IPS DF 6.9 (cell line): ENCODE measurements at places on chromosomes 11 and 22.

GRCh38 chr11:79309407-79309806 is 131.4 kb downstream of the TENM4 start:
- no peaks in the 10 kb centered on the region for H3K36me3 ChIP-seq
- no peak overlapping the region for H3K4me3 ChIP-seq
- no peaks in the 10 kb centered on the region for H3K27me3 ChIP-seq
- no peak overlapping the region for H3K27ac ChIP-seq
- no peaks in the 10 kb centered on the region for H3K4me1 ChIP-seq

- H3K27me3 ChIP-seq: peaks cover 2% of the 10 kb centered on the region; the same call in 1 of the 2 replicates
- H3K4me1 ChIP-seq: no peaks in the 10 kb centered on the region
- DNase-seq: no peak
- no peaks in the 10 kb centered on the region for H3K36me3 ChIP-seq
- no peak overlapping the region for H3K27ac ChIP-seq
- H3K4me3 ChIP-seq: no peak overlapping the region; the same call in 1 of the 2 replicates
Measured at GRCh38 chr11:77046060-77046501, 11.9 kb downstream of the B3GNT6 start.

DNA sequence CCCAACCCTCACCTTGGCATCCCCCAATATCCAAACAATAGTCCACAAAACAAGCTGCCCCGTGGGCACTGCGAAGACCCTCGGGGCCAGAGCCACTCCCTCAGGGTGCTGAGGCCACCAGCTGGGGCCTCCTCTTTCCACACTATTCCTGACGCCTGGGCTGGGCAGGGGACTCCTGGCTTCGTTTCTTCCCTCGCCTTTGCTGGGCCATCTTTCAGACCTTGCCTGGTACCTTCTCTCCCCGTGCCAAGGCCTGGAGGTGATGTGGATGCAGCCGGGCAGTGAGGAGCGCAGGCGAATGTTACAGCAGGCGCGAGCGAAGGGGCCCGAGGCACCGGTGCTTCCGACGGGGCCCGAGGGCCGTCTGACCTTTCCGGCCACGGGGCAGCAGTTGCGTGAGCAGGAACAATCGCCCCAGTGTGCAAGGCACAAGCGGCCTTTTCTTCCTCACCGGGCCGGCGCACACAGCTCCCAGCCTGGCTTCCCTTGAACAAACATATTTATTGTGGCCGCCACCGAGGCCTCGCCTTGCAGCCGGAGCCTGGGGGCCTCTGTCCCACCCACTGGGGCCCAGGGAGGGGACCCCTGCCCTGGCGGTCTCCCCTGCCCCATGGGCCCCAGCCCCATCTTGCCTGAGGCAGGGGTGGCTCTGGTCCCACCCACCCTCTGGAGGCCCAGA is 32.6 kb upstream of the KCNQ1OT1 start:
- no peak overlapping the region for H3K27ac ChIP-seq
- no peaks in the 10 kb centered on the region for H3K36me3 ChIP-seq
- H3K4me3 ChIP-seq: no peak overlapping the region
- H3K27me3 ChIP-seq: peaks cover 2% of the 10 kb centered on the region; the same call in 1 of the 2 replicates

GRCh38 chr11:77726524-77726923 is 88.9 kb upstream of the CLNS1A start:
- peaks cover 5% of the 10 kb centered on the region for H3K36me3 ChIP-seq
- DNase-seq: no peak
- H3K4me3 ChIP-seq: no peak overlapping the region
- H3K4me1 ChIP-seq: no peaks in the 10 kb centered on the region
- no peak overlapping the region for H3K27ac ChIP-seq

- no peaks in the 10 kb centered on the region for H3K27me3 ChIP-seq
- no peak overlapping the region for H3K27ac ChIP-seq
- DNase-seq: no peak
- H3K36me3 ChIP-seq: no peaks in the 10 kb centered on the region
- H3K4me1 ChIP-seq: no peaks in the 10 kb centered on the region
Measured at GRCh38 chr11:68806931-68807844, 34.5 kb downstream of the CPT1A start.

- no peak overlapping the region for H3K4me3 ChIP-seq
- no peak for DNase-seq
- H3K4me1 ChIP-seq: no peaks in the 10 kb centered on the region
Measured at GRCh38 chr11:62108017-62108750, 15.6 kb upstream of the INCENP start.

- no peaks in the 10 kb centered on the region for H3K27me3 ChIP-seq
- H3K36me3 ChIP-seq: peaks cover 19% of the 10 kb centered on the region
- DNase-seq: no peak
- no peaks in the 10 kb centered on the region; the same call in 1 of the 2 replicates for H3K4me1 ChIP-seq
Measured at GRCh38 chr22:29263791-29264276, 3.9 kb downstream of the RHBDD3 start.

- H3K4me3 ChIP-seq: no peak overlapping the region
- no peak for DNase-seq
- no peaks in the 10 kb centered on the region for H3K36me3 ChIP-seq
- no peak overlapping the region for H3K27ac ChIP-seq
- no peaks in the 10 kb centered on the region for H3K4me1 ChIP-seq
- H3K27me3 ChIP-seq: peaks cover 2% of the 10 kb centered on the region; the same call in 1 of the 2 replicates
Measured at GRCh38 chr11:70247042-70247709, 23.3 kb upstream of the PPFIA1 start.

DNA sequence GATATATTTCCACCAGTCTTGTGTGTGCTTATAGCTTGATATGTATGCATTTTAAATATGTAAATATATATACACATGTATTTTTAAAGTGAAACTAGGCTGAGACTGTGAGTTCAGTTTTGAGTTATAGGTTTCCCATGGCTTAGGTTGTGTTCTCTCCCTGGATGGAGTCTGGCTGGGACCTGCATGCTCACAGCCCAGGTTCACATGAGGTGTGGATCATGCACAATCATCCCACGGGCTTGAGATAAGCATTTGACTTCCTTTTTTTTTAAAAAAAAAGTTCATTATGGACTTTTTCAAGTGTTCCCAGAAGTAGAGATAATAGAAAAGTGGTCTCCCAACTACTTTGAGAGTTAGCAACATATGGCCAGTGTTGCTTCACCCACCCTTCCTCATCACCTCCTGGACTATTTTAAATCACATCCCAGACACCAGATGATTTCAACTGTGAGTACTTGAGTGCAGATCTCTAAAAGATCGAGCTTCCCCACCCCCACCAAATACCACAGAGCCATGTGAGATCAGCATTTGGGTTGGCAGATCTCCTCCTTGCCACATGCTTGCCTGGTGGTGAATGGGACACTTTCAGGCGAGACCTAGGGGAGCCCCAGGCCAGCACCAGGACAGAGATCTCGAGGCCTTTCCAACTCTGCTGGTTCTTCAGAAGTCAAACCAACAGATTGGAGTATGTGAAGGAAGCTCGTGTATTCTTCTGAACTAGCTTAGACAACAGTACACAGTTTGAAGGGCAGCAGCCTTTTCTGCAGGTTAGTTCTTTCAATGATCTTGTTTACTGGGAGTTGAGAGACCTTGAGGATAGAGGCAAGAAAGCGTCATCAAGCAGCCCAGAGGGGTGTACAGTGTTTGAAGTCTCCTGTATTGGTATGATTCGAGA is 15.9 kb downstream of the MED15 start:
- H3K4me1 ChIP-seq: 0 out of 2 replicates have a peak, but pooled peaks cover 1% of the 10 kb centered on the region
- no peak for DNase-seq
- no peaks in the 10 kb centered on the region for H3K27me3 ChIP-seq
- H3K27ac ChIP-seq: no peak overlapping the region
- H3K36me3 ChIP-seq: peaks cover 7% of the 10 kb centered on the region; the same call in 1 of the 2 replicates

DNA sequence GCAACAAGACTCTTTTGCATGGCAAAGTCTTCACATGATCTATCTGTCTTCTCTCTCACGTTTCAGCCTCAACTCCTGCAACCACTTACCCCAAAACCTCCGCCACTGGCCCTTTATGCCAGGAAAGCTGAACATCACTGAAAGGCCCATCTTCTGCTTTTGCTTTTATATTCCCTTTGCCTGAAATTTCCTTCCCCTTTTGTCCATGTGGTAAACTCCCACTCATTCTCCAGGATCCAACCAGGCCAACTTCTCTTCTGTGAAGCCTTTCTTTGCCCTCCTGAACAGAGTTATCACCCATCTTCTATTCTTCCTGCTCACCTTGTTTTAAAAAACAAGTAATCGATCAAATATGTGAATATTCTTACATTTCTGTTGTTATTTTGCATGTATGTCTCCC is 117.8 kb downstream of the WNT11 start:
- H3K36me3 ChIP-seq: no peaks in the 10 kb centered on the region
- H3K4me1 ChIP-seq: peaks cover 2% of the 10 kb centered on the region; the same call in 1 of the 2 replicates
- H3K4me3 ChIP-seq: no peak overlapping the region
- DNase-seq: no peak
- no peaks in the 10 kb centered on the region for H3K27me3 ChIP-seq
- H3K27ac ChIP-seq: no peak overlapping the region

DNA sequence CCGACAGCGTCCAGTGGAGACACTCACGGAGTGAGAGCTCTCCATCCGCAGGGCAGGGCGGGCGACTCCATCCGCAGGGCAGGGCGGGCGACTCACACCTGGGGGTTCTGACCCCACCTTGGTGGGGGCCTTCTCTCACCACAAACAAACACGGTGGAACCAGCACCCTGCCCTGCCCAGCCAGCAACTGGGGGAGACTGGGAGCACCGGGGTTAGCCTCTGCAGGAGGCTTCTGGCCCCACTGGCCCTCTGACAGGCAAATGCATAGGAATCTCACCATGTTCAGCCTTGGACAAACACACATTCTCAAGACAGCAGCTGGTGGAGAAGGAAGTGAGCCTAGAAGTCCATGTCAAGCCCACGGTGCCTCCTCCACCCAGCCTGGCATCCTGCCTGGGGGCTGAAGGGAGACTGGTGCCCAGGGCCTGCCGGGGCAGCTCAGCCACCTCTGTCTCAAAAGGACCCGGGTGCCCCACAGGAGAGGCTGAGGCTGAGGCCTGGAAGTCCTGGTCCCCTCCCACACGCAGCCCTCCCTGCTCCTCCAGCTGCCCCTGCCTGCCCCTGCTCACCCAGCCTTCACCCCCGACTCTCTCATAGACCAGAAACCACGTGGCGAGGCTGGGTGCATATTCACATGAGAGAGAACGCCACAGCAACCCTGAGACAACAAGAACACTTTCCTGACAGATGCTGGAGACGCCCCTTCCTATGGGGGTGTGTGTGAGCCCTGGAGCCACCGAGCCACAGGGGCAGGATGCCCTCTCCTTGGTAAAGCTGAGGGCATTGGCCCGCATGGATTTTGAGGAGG is 98.4 kb upstream of the B3GAT1 start:
- no peak overlapping the region for H3K4me3 ChIP-seq
- no peaks in the 10 kb centered on the region for H3K27me3 ChIP-seq
- H3K36me3 ChIP-seq: no peaks in the 10 kb centered on the region
- H3K4me1 ChIP-seq: no peaks in the 10 kb centered on the region; the same call in 1 of the 2 replicates
- no peak overlapping the region for H3K27ac ChIP-seq

DNA sequence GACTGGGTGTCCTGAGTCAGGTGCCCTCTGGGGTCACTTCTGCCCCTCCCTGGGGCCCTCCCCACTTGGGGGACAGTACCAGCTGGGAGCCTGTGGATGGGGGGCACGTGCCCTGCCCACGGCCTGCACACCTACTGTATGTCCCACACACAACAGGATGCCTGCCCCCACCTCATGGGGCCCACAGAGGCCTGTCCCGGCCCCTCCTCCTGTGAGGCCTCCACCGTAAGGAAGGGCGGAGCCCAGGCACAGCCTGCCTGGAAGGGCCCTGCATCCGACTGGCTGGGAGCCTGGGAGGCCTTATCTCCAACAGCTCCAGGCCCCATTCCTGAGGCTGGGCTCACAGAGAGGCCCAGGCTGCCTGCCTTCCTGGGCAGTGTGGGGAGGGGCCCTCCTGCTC is 47.8 kb downstream of the BRSK2 start:
- H3K4me1 ChIP-seq: peaks cover 7% of the 10 kb centered on the region
- no peaks in the 10 kb centered on the region for H3K27me3 ChIP-seq
- H3K36me3 ChIP-seq: peaks cover 4% of the 10 kb centered on the region; the same call in 1 of the 2 replicates
- DNase-seq: no peak

GRCh38 chr11:133339495-133340140 is 192.7 kb downstream of the OPCML start:
- no peak overlapping the region for H3K4me3 ChIP-seq
- H3K36me3 ChIP-seq: no peaks in the 10 kb centered on the region
- DNase-seq: no peak
- H3K27me3 ChIP-seq: no peaks in the 10 kb centered on the region

DNA sequence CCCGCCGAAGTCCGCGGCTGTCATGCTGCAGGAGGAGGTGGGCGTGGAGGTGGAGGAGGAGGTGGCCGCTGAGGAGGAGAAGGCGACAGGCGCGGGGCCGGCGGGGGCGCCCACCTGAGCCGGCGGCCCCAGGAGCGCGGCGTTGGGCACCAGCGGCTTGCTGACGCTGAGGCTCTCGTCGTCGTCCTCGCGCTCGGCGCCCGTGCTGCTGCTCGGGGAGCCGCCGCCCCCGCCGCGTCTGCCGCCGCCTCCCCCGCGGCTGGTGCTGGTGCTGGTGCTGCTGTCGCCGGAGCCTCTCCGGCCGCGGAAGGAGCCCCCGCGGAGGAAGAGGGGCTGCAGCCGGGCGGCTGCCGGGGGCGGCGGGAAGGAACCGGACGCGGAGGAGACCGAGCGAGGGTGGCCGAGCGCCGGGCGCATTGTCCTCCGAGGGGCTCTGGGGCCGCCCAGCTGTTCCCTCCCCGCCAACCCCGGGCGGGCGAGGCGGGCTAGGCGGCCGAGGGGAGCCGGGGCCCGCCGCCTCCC is 388 bp downstream of the TMEM121B start:
- H3K27me3 ChIP-seq: no peaks in the 10 kb centered on the region
- peaks cover 7% of the 10 kb centered on the region for H3K4me1 ChIP-seq
- no peaks in the 10 kb centered on the region for H3K36me3 ChIP-seq
- peak overlapping the region; percentile 61; the same call in 1 of the 2 replicates for H3K4me3 ChIP-seq
- H3K27ac ChIP-seq: no peak overlapping the region

DNA sequence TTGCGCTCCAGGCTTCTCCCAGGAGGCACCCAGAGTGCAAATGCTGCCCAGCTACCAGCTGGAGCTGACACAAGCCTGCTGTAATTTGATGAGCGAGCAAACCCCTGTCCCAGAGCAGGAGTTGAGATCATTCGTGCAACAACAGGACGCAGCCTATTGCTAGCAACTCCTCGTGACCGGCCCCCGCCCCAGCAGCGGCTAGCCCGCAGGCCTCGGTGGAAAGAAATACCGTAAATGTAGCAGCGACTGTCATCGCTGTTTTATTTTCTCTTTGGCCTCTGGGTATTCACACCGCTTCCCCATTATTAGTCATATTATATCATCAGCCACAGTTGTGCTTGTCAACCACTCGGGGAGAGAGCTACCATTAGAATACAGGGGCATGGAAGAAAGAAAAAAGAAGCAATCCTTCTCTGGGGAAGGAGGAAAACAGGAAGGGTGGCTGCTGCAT is 59.2 kb upstream of the ATXN10 start:
- H3K27ac ChIP-seq: no peak overlapping the region
- H3K4me1 ChIP-seq: no peaks in the 10 kb centered on the region
- DNase-seq: no peak
- no peaks in the 10 kb centered on the region for H3K36me3 ChIP-seq

DNA sequence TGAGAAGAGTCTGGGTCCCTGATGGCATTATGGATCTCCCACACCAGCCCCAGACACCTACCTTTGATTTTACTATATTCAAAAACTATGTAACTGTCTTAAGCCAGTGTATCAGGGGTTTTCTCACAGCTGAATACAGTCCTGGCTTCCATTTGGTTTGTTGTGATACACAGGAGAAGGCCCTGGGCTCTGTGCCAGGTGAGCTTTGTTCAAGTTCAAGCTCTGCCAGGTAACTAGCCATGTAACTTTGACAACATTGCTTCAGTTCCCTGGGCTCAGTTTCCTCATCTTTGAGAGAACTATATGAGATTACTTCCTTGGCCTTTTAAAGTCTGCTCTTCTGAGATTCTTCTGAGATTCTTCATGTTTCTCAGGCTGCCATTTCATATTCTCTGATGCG is 327.5 kb upstream of the TENM4 start:
- no peaks in the 10 kb centered on the region for H3K27me3 ChIP-seq
- no peak for DNase-seq
- no peaks in the 10 kb centered on the region for H3K36me3 ChIP-seq

GRCh38 chr22:30044369-30044768 is 35.9 kb upstream of the HORMAD2 start:
- no peak overlapping the region for H3K27ac ChIP-seq
- no peak overlapping the region for H3K4me3 ChIP-seq
- H3K27me3 ChIP-seq: no peaks in the 10 kb centered on the region
- no peaks in the 10 kb centered on the region for H3K4me1 ChIP-seq
